ENCODE measurements at places on chromosomes 3 and 15.

DNA sequence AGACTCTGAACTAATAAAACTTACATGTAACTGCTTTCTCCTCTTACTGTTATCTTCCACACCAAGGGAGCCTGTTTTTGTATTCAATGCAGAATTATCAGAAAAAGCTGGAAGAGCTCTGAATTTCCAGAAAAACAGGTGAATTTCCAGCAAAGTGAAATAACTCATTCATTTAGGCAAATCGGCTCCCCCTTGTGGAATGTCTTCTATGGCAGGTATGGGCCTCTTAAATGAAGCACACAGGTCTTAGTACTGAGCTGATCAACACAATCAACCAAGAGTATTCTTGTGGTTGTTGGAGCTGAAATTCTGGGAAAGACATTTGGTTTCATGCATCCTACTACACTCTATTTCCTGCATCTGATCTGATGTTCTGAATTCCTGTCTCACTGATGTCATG is 31.0 kb upstream of the PTPRG start:
- no peak for DNase-seq

DNA sequence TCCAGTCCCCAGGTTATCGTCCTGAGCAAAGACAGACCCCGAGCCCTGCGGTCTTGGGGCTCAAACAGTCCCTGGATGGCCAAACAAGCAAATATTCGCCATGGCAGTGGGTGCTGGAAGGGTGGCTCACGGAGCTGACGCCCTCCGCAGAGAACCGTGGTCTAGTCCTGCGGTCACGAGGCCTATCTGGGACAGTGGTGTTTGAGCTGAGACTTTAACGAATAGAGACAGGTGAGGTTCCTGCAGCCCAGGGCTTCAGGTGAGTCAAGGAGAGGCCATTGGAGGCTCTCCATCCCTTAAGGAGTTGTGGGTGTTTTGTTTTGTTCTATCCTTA is 399 bp upstream of the SUCLG2 start:
- DNase-seq = no peak

- no peak for DNase-seq
These were observed 334.9 kb downstream of the TBC1D5 start for GRCh38 chr3:17407576-17407975.

DNA sequence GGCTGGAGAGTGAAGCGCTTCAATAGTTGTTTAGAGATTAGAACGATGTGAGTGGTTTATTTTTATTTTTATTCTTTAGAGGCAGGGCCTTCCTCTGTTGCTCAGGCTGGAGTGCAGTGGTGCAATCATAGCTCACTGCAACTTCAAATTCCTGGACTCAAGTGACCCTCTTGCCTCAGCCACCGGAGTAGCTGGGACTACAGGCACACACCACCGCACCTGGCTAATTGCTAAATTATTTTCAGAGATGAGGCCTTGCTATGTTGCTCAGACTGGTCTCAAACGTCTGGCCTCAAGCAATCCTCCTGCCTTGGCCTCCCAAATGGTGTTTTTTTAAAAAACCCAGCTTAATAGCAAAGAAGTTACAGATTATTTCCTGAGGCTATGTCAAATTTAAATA is 29.0 kb downstream of the PPARG start:
- DNase-seq = no peak

DNA sequence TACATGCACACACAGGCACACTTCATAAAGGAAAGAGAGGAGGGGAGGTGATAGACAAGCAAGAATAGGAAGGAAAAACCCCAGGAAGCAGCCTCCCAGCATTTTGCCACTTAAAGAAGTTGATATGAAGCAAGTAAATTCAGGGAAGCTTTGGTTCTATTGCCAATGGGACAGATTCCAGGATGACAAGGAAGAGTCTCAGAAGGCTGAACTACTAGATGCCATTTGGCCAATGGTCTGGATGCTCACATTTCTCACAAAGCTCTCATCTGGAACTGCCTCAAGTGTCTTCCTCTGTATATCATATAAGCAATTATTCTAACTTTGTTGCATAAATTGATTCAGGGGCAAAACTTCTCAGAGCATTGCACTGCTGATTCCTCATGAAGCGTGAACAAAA is 78.8 kb upstream of the STRIT1 start:
- no peak for DNase-seq

DNA sequence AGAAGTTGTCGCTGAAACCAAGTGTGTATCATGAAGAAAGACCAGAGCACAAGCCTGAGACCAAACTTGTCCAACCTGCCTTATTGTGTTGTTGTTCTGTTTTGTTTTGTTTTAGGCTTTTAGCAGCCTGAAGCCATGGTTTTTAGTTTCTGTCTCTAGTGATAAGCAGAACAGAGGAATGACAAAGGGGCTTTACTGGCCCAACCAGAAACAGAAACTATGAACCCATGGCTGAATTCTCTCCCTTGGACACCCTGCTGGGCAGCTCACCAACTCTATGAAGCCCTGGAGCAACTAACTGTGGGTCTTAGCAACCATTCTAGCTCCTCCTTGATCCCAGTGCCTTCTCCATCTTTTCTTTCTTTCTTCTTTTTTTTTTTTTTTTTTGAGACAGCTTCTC is 30.3 kb downstream of the HCLS1 start:
- DNase-seq = no peak

GRCh38 chr3:50666837-50667236 is 7.9 kb upstream of the DOCK3 start:
- no peak for DNase-seq

DNA sequence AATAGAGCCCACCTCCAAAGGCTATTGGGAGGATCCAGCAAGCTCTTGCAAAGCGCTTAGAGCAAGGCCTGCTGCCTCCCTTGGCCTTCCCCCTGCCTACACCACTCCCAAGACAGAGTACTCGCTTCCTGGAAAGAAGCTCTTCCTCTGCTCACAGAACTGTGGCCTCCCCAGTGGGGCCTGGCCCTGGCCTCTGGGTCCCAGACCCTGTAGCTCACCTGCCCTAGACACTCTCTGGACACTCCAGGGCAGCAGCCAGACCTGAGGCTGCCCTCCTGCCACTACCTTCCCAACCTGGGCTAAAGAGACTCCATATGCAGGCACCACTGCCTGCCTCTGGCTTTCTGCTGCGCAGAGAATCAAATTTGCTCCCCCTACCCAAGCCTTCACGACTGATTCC is 49.9 kb downstream of the GRIP2 start:
- no peak for DNase-seq

- DNase-seq = no peak
These were observed 194.3 kb downstream of the CBLB start for GRCh38 chr3:105674437-105675065.

DNA sequence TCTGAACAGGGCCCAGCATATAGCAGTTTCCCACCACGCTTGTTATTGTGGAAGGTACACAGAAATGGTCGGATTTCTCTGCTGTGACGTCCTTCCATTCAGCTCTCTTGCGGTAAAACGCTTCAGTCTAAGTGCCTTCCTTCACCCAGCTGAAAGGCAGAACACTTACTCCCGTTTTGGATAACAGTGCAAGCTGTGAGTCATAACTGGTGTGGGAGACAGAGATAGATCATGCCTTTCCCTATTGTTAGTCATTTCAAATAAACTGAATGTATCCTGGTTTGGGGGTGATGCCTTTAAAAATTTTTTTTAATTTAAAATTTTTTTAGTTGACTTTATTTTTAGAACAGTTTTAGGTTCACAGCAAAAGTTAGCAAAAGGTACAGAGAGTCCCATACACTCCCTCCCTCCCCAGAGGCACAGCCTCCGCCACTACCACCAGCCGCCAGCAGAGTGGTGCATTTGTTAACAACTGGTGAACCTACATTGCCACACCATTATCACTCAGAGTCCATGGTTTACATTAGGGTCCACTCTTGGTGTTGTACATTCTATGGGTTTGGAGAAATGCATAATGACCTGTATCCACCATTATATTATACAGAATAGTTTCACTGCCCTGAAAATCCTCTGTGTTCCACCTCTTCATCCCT is 94.9 kb upstream of the NSMCE3 start:
- DNase-seq = no peak

DNA sequence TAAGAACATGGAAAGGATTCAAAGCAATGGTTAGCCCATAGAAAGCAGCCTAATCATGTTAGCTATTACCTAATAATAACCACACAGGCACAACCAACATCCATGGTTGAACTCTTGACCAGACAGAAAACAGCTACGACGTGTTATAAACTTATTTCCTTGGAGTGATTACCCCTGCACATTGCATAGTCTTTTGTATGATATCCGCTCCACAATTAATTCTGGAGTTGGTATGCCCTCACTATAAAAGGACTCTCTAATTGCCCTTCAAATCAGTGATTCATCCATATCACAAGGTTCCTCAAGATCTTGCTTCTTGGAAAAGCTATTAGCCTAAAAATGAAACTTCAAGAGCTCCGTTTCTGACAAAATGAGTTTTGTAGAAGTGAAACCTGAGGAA is 117.9 kb downstream of the SYNPR start:
- no peak for DNase-seq

- no peak for DNase-seq
These were observed 36.2 kb upstream of the LDHAL6B start for GRCh38 chr15:59170295-59171066.

- DNase-seq = no peak
These were observed 29.3 kb downstream of the NFKBIZ start for GRCh38 chr3:101878589-101878988.

DNA sequence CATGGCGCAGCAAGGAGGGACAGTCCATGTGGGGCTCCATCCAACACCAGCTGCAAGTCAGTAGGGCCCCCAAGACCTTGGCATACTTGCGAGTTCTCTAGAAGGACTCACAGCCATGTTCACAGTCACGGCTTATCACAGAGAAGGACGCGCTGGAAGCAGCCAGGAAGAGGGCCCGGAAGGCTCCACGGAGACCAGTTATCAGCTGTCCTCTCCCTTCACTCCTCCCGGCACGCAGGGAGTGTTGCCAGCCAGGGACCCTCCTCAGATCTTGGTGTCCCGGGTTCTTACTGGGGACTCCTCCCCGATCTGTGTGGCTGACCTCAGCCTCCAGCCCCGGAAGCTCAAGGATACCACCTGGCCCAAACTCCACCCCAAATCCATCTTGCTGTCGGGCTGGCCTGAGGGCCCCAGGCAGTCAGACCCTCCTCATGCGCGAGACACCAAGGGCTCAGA is 68.0 kb downstream of the SLTM start:
- no peak for DNase-seq

- no peak for DNase-seq
These were observed 39.8 kb downstream of the PXYLP1 start for GRCh38 chr3:141271279-141272030.

GRCh38 chr15:34019369-34019990 is 19.5 kb downstream of the AVEN start:
- no peak for DNase-seq

DNA sequence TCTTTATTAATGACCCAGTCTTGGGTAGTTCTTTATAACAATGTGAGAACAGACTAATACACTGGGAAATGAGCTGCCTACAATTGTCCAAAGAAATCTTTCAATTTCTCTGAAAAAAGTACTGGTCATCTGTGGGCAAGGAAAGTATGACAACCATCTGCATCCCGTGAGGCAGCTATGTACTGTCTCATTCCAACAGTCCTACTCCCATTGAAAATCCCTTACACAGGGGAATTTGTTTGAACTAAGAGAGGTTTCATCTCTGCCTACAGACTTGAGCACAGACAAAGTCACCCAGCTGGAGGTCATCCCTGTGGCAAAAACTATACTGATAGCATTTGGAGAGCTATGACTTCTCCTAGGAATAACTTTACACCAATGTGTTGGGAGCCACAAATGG is 27.1 kb downstream of the SHC4 start:
- DNase-seq = no peak

DNA sequence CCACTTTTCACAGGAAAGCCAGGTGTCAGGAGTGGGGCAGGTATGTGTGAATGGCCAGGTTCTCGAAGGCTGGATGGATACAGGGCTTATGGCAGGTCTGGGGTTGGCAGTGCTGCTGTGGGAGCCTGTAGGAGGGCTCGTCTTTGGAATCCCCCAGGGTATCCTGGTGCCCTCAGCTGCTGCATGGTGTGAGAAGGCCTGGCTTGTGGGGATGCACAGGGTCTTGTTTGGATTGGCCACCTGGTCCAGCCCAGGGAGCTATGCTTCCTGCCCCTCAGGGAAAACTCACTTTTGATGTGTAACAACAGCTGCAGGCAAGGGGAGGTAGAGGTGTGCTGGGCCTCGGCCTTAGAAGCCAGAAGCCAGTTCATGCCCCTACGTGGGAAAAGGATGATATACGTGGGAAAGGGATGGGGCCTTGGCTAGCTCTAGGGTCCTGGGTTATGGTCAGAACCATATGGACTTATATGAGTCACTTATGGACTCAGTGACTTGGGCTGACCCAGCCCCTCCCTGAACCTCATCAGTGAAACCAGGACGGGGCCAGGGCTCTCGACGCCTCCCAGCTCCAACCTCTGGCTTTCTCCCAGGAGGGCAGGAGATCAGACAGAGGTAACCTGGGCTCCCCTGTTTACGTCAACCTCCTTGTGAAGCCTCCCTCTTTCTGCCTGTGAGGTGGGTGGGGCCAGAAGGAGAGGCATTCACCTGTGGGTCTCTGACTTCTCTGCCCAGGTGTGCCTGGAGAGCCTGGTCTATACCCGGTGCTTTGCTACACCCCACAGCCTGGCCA is 37.8 kb upstream of the CSPG4 start:
- DNase-seq = no peak

- DNase-seq = no peak
These were observed 47.7 kb downstream of the MGLL start for GRCh38 chr3:127774647-127775046.

- DNase-seq = no peak
These were observed 27.6 kb downstream of the CD200 start for GRCh38 chr3:112360561-112360960.

DNA sequence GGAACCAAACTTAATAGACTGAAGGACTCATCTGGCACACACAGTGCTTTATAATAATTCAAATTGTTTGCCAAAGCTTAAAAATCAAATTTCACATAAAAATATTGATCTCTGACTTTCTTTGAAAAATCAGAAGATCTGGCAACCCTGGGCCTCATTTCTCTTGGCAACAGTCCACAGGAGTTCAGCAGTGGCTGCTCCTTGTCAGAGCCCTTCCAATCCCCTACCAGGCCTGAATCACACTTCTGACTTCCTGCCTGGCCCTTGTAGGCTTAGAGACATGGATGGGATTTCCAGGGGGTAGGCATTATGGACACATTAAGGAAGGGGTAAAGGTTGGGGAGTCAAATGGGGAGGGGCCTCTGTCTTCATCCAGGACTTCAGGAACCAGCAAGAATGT is 55.5 kb downstream of the PLS1 start:
- no peak for DNase-seq

- peak; percentile 14 for DNase-seq
These were observed 3.5 kb downstream of the MAPKAPK3 start for GRCh38 chr3:50620420-50620819.

DNA sequence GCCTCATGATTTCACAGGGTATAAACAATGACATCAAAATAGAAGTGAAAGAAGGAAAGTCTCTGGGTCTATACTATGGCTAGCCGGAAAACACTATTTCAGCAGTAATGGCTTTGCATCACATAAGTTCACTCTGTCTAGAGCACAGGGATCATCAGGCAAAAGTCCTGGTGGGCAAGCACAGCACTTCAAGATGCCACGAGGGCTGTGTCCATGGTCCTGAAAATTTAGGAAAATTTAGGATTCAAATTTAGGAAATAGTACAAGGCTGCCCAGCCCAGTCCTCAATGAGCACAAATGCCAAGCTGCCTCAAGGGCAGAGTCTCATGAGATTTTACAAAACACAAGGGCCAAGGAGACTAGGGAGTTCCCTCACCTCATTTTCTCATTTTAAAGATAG is 54.1 kb downstream of the RORA start:
- DNase-seq = no peak

- DNase-seq = no peak
These were observed 1.6 kb upstream of the DUSP7 start for GRCh38 chr3:52057812-52058495.

Data from nucleus accumbens (tissue), 56 donors.